Thymus (tissue), 14 donors: ENCODE measurements at places on chromosomes 16 and 17. TPM values are rescaled to one million over a fixed set of nuclear protein-coding genes. Genes with fewer than 3 reads are reported as not detected.

ACSM5 gene
- total RNA-seq, result 0.33 TPM

SLFN12L gene
- total RNA-seq, result 3.7 TPM

OR1F1 gene
- total RNA-seq, result not detected

TNP2 gene
- total RNA-seq, result not detected

RAB37 gene
- total RNA-seq, result 19.9 TPM

CSH2 gene
- 1.0 TPM for total RNA-seq

TBC1D3K gene
- not detected for total RNA-seq

ACSM2A gene
- 0.05 TPM for total RNA-seq

DNA sequence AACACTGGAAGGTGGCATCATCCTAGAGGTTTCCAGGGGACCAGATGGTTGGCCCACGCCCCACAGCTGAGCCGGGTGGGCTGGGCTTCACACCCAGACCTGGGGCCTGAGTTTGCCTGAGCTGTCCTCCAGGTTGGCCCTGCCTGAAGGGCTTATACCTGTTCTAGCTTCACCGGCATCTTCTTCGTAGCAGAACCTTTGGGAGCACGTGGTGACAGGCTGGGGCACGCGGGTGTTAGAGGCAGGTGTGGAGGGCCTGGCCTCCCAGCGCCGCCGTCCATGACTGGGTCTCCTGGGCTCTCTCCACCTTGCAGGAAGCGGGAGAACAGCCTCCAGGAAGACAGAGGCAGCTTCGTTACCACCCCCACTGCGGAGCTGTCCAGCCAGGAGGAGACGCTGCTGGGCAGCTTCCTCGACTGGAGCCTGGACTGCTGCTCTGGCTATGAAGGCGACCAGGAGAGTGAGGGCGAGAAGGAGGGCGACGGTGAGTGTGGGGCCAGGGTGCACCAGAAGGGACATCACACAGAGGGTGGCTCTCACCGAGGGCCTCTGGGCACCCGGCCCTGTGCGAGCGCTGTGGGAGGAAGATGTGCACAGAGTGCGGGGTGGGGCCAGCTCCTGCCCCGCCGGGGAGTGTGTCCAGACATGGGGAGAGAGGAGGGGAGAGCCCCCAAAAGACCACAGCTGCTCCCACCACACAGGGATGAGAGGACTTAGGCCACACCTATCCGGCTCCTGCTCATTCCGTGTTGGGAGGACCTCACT lies 4.6 kb upstream of the TEDC2 start:
- no peak for DNase-seq

DNA sequence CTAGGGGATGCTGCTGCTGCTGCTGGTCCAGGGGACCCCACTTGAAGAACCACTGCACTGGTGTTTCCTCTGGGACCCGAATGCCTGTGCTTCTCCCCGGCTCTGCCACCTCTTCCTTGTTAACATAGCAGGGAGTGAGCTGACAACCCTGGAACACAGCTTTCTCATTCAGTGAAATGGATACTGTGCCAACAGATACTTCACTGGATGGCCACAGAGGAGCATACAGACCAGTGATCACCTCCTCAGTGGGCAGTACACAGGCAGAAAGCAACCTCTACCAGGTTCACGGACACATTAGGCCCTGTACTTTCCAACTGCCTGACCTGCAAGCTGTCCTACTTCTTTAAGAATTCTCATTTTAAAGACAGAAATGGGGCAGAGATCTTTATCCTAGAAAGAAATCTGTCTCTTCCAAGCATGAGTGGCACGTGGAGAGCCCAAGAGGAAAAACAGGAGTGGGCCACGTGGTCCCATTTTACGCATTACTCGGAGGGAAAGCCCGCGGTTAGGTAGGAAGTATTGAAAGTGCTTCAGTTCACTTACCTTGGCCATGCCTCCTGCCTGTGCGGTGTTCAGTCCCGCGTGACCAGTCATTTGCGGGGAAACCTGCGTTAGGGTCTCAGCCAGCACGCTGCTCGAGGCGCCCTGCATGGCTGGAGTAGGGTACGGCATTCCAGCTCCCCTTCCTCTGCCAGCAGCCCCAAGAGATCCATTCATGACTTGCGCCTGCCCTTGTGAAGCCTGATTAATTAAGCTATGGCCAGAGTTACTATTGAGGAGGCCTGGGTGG lies 30.6 kb downstream of the CREBBP start:
- DNase-seq, result no peak

DNA sequence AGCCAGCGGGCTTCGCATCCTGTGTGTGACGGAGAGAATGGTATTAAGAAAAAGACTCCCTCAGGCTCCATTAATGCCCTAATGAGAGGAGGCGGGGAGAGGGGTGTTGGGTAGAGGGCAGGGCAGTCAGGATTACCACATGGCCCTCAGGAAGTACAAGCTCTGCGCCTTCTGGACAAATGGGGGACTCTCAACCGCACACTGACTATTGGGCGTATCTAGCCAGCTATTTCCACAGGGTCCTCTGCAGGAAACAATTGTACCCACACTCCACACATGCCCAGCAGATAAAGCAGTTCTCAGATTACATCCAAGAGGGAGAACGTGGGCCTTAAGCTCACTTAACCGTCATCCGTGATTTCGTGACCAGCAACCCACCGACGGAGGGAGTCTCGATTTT lies 14.7 kb downstream of the NXN start:
- no peak for DNase-seq

DNA sequence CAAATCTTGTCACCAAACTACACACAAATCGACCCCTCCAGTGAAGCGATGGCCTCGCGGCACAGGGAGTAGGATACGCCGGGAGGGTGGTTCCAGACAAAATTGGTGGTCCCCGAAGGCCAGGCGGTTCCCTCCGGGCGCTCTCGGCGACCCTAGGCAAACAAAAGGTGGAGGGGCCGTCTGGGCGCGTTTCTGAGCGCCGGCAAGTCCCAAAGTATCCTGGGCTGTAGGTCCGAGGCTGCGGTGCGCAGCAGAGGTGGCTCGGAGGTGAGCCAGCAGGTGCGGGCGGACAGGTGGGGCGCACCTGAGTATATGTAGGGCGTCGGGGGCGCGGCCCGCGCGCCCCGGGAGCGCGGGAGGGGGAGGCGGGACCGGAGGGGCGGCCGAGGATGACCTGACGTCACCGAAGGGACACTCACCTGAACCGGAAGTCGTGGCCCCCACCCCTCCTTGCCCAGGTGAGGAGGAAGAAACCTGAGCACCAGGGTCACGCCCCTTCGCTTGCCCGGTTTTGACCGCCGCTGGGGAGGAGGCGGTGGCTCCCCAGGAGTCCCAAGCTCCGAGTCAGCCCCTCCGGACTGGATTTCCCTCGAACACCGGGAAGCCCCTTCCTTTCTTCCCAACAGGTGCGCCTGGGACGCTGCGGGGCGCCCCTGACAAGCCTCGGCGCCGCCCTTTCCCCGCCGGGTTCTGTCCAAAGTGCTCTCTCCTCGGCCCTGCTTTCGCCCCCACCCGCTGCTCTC lies at the start of gene CLDN7:
CLDN7 (minus strand) TSS at position 287 of the 743 bp plus-strand sequence. CDS start 435 bp downstream, outside the sequence.
- no peak for DNase-seq

GRCh38 chr16:4989391-4990006 lies 31.4 kb downstream of the SEC14L5 start:
- no peak for DNase-seq

GRCh38 chr17:13199425-13199824 lies 181.6 kb upstream of the ELAC2 start:
- DNase-seq, result no peak

DNA sequence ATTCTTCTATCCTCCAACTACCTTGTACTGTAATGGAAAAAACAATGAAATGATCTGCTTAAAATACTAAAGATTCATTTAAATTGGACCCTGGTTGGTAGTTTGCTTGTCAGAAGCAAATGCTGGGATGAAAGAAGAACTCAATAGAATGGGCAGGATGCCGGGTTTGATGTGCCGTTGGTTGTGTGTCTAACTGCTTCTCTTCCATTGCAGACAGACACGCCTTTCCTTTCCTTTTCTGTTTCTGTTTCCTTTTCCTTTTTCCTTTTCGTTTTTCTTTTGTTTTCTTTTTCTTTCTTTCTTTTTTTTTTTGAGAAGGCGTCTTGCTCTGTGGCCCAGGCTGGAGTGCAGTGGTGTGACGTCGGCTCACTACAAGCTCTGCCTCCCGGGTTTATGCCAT lies 64.6 kb downstream of the PLCG2 start:
- DNase-seq, result no peak

GRCh38 chr17:70394473-70395232 lies 225.3 kb downstream of the KCNJ2 start:
- DNase-seq, result no peak

DNA sequence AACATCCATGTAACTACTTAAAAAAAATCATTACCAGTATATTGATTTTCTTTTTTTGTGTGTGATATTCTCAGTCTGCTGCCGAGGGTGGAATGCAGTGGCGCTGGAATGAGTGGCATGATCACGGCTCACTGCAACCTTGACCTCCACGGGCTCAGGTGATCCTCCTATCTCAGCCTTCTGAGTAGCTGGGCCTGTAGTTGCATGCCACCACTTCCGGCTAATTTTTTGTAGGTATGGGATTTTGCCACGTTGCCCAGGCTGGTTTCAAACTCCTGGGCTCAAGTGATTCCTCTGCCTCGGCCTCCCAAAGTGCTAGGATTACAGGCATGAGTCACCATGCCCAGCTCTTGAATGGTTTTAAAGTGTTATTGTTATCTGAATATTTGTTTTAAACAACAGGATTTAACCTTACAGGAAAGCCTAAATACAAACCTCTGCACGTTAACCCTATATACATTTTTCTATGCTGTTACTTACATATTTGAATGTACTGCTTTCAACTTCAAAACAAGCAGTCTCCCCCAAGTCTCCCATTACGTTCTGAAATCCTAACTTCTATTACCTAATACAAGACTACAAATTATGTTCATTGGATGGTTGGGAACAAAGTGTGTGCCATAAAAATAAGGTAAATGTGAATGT lies 61.7 kb downstream of the KPNA2 start:
- DNase-seq, result no peak

- DNase-seq, result no peak
These were observed 11.2 kb upstream of the SMG1 start for GRCh38 chr16:18937390-18937789.
